ENCODE measurements at places on chromosomes 7 and 10.

- no peaks in the 10 kb centered on the region for H3K4me1 ChIP-seq
- H3K36me3 ChIP-seq, result no peaks in the 10 kb centered on the region
- H3K27me3 ChIP-seq, result no peaks in the 10 kb centered on the region
- DNase-seq, result no peak
Observed at GRCh38 chr7:98459529-98459928, 58.6 kb upstream of the BAIAP2L1 start.

GRCh38 chr7:159061674-159062212, 82.9 kb downstream of the VIPR2 start:
- H3K27me3 ChIP-seq, result no peaks in the 10 kb centered on the region
- no peak overlapping the region for H3K27ac ChIP-seq

- H3K36me3 ChIP-seq, result no peaks in the 10 kb centered on the region
- H3K4me3 ChIP-seq, result no peak overlapping the region
- no peaks in the 10 kb centered on the region for H3K27me3 ChIP-seq
- DNase-seq, result peak; percentile 33
- H3K4me1 ChIP-seq, result peaks cover 9% of the 10 kb centered on the region
Observed at GRCh38 chr7:102063690-102064180, 222.9 kb upstream of the SH2B2 start.

DNA sequence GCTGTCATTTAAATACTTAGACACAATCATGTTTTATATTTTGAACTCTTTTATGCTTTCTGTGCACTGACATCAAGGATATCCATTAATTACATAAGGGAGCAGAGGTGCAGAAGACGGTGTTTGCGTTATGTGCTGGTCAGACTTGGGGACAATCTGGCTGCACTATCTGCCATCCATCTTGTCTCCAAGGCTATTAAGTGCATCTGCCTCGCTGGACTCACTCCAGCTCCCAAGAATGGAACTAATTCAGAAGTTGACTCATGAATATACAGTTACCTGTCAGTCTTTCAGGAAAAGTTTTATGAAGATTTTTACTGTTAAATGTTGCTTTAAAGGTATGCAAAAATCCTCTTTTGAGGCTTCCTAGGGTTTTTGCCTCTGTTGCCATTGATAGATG, 391.0 kb downstream of the SUGCT start:
- no peak overlapping the region for H3K4me3 ChIP-seq
- no peak overlapping the region for H3K27ac ChIP-seq
- H3K27me3 ChIP-seq, result no peaks in the 10 kb centered on the region
- DNase-seq, result no peak
- no peaks in the 10 kb centered on the region for H3K4me1 ChIP-seq
- no peaks in the 10 kb centered on the region for H3K36me3 ChIP-seq

DNA sequence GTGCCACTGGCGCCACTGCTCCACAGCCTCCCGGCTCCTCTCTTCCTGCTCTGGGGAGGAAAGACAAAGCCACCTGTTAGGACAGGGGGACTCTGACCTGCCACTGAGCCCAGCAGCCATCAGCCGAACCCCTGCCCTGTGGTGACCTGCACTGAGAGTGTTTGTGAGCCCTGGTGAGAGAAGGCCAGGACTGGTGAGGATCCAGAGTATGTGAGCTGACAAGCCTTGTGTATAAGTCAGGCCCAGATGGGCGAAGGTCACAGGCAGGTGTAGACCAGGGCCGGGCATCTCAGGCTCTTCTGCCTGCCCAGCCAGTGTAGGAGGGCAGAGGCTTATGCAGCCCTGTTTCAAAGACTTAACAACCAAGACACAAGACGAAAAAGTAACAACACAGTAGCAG, 12.0 kb downstream of the UCMA start:
- no peaks in the 10 kb centered on the region for H3K36me3 ChIP-seq
- no peak overlapping the region for H3K27ac ChIP-seq
- peaks cover 5% of the 10 kb centered on the region for H3K4me1 ChIP-seq
- DNase-seq, result no peak
- no peaks in the 10 kb centered on the region for H3K27me3 ChIP-seq

DNA sequence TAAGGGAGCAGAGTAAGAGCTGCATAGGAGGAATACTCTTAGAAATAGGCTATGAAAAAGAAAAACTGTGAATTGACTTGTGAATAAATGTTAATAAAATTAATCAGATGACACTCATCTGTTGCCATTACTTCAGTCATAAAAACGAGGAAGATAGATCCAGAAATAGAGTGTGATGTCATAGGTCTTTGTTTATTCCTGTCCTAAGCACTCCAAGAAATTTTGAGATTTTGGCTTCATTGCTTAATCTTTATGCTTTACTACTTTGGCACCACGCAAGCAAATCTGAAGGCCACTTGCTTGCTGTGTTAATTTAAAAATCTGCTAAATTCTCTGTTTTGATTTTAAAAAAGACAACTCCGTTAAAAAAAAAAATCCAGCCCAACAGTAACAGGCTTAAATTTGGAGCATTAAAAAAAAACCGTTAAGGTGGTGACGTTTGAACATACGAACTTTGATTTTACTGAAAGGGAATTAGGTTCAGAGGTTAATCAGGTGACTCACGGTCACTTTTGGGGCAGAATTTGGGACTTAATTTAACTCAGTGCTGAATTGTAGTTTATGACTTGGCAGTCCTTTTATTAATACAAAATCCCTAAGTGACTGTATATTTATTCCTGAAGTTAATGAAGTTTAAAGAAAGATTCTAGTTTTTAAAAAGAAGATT, 3.4 kb downstream of the IFRD1 start:
- peaks cover 32% of the 10 kb centered on the region for H3K36me3 ChIP-seq
- no peak overlapping the region for H3K27ac ChIP-seq
- H3K4me1 ChIP-seq, result no peaks in the 10 kb centered on the region
- DNase-seq, result no peak

- H3K27ac ChIP-seq, result no peak overlapping the region
- peaks cover 8% of the 10 kb centered on the region for H3K27me3 ChIP-seq
- no peaks in the 10 kb centered on the region for H3K4me1 ChIP-seq
- DNase-seq, result no peak
- no peaks in the 10 kb centered on the region for H3K36me3 ChIP-seq
- no peak overlapping the region for H3K4me3 ChIP-seq
Observed at GRCh38 chr10:45376371-45376801, 2.4 kb downstream of the ALOX5 start.

DNA sequence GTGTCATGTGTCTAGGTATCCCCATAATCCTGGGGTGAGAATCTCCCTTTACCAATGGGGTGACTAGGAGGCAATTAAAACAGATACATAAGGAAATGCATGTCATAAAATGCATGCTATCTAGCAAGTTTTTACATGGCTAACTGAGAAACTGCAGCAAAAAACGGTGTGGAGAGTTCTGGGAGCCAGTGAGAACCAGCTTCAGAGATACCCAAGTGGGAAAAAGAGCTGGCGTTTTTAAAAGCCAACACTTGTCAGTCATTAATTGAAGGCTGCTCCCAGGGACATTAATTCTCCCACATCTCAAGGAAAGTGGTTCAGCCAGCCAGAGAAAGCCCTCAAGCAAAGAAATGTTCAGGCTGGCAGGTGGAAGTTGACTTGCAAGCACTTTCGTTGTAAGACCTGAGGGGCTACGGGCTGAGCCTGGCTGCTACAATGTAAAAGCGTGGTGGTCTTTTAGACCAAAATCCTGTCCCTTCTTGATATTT, 28.1 kb downstream of the ST8SIA6 start:
- no peak overlapping the region for H3K4me3 ChIP-seq
- H3K4me1 ChIP-seq, result no peaks in the 10 kb centered on the region
- no peaks in the 10 kb centered on the region for H3K27me3 ChIP-seq
- no peak overlapping the region for H3K27ac ChIP-seq
- H3K36me3 ChIP-seq, result no peaks in the 10 kb centered on the region
- no peak for DNase-seq

- H3K27ac ChIP-seq, result no peak overlapping the region
- H3K27me3 ChIP-seq, result no peaks in the 10 kb centered on the region
- DNase-seq, result no peak
Observed at GRCh38 chr10:21934307-21934706, 69.2 kb downstream of the DNAJC1 start.

GRCh38 chr10:31318382-31318853, 598 bp upstream of the ZEB1 start:
- peak overlapping the region; percentile 89 for H3K4me3 ChIP-seq
- no peak overlapping the region for H3K27ac ChIP-seq
- 0 out of 2 replicates have a peak, but pooled peaks cover 4% of the 10 kb centered on the region for H3K4me1 ChIP-seq
- H3K36me3 ChIP-seq, result no peaks in the 10 kb centered on the region
